AG04450 (cell line): ENCODE measurements at places on chromosomes 7 and 10.

- DNase-seq = no peak
Observed at GRCh38 chr10:97184971-97185325, 811 bp downstream of the SLIT1 start.

GRCh38 chr10:91610444-91610843, 22.4 kb downstream of the PPP1R3C start:
- no peak for DNase-seq

GRCh38 chr7:106657085-106657991, 3.6 kb downstream of the CCDC71L start:
- no peak for DNase-seq

DNA sequence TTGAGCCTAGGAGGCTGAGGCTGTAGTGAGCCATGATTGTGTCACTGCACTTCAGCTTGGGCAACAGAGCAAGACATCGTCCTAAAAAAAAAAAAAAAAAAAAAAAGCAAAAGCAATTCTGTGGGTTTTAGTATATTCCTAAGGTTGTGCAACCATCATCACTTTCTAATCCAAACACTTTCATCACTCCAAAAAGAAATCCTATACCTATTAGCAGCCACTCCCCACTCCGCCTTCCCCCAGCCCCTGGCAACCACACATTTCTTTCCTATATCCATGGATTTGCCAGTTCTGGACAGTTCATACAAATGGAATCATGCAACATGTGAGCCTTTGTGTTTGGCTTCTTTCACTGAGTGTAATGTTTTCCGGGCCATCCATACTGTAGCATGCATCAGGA, 20.4 kb downstream of the ZAN start:
- no peak for DNase-seq

- peak; percentile 15 for DNase-seq
Observed at GRCh38 chr7:30327813-30328212, 43.4 kb downstream of the ZNRF2 start.

- no peak for DNase-seq
Observed at GRCh38 chr10:2861632-2862210, 205.6 kb upstream of the PFKP start.

DNA sequence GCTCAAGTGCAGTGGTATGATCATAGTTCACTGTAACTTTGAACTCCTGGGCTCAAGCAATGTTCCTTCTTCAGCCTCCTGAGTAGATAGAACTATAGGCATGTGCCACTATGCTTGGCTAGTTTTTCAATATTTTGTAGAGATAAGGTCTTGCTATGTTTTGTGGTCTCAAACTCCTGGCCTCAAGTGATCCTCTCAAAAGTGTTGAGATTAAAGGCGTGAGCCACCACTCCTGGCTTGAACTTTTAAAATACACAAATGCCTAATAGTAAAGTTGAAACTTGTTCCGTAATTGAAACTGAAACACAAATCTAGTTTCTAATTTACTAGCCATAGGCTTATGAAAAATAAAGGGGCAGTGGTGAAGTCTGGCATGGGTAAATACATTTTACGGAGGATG, 65.7 kb downstream of the AP3M1 start:
- DNase-seq = no peak

GRCh38 chr7:27104341-27105058, 2.0 kb upstream of the HOXA2 start:
- DNase-seq = no peak

DNA sequence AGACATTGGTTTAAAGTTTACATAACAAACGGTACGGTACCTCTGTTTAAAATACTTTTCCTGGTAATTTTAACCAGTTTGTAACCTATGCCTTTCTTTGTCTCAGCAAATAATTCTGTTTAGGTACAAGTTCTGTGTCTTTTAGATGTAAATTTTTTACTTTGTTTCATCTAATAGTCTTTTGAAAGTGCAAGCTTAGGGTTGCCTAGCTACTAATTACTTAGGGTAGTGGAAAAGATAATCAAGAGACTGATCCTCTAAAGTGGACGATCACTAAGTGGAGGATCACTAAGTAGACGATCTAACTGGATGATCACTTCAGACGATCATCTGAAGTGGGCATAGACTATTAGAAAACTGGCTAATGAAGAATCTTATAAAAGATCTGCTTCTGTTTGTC, 16.1 kb upstream of the FKBP9 start:
- no peak for DNase-seq

- DNase-seq = no peak
Observed at GRCh38 chr10:29486433-29486832, 148.3 kb downstream of the SVIL start.

GRCh38 chr7:128841921-128842673, 11.9 kb downstream of the FLNC start:
- DNase-seq = no peak

- DNase-seq = no peak
Observed at GRCh38 chr10:37976880-37977203, 395 bp upstream of the ZNF25 start.

DNA sequence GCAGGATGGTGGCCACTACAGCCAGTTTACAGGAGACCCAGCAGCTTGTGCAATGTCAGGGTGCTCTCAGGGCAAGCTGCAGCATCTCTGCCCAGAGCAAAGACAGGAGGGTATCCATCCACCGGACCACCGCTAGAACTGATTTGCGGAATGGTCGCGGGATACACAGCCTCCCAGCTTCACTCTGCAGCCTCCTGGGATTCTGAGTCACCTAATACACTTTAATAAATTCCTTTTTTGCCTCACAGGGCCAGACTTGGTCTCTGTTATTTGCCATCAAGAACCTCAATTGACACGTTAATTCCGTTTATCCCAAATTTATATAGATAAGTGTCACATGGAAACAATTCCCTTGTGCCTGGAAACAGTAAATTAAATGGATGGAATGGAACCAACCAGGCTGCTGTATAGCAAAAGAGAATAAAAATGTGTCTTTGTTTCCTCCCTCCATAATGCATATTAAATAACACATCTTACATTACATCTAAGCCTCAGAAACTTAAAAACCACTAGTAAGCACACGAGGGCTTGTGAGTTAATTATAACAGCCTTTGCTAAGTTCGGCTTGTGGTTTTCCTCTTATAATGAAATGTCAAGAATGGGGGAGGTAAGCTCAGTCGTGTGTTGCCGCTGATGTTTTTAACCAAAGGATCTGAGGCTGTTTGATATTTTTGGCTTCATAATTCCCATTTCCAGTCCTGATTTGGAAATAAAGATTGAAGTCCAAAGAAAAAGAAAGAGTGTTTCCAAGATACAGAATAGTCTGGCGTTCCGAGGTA, 52.1 kb downstream of the ADRB1 start:
- no peak for DNase-seq

DNA sequence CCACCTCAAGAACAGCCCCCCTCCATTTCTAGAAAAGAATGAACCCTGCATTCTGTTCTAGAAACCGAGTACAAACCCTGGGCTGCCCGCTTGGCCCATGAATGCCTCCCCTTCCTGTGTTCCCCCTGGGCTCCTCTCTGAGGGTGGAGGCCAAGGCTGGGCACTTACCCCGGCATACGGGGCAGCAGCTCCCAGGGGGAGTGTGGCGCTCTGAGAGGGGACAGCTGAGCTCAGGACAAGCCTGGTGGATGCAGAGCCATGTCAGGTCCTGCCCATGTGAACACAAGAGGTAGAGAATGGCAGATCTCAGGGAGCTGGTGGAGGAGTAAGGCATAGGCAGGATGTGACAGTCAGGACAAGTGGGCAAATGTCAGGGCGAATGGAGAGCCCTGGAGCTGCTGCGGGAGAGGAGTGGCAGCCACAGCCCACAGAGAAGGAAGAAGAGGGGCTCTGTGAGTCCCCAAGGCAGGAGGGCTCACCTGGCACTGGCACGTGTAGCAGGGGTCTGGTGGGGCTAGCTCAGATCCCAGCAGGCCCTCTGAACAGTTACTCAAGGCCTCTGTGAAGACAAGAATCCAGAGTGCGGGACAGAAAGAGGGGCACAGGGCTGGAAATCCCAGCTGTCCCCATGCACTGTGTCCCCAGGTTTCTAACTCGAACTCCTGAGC, 18.9 kb downstream of the ATP6V1F start:
- DNase-seq = no peak

DNA sequence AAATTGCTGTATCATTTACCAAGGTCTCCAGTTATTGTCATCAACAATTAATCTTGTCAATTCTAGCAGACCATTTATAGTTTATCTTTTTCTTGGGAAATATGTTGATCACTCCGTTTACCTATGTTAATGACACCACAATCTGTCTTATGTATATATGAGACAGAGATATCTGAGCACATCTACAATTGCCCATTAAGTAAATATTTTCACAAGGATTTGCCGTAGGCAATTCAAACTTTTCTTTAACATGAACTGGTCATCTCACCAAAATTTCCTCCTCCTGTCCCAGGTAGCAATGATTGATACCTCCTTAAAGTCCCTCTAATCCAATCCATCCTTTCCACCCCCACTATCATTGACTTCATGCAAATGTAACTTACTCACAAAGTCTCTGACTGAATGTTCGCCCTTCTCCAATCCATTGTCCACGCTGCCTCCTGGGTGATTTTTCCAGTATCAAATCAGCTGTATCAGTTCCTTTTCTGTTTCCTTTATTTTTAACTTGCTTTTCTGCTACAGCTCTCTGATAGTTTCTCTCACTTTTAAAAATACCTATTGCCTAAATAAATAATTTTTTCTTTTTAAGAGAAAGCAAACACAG, 138.3 kb downstream of the GNAT3 start:
- DNase-seq = no peak

DNA sequence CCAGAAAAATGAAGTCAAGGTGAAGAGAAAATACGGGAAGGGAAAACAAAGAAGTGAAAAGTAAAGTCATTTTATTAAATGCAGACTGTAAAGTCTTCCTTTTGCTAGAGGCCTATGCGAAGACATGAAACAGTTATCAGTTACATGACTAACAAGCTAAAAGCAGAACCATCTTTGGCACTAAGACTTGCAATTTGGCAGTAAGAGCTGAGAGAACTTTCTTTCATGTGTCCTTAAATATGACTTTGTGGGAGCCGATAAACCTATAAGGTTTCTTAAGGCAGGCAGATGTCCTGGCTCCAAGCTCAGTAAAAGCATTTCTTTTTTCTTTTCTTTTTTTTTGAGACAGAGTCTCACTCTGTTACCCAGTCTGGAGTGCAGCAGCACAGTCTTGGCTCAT, 10.4 kb downstream of the ANLN start:
- DNase-seq = no peak

DNA sequence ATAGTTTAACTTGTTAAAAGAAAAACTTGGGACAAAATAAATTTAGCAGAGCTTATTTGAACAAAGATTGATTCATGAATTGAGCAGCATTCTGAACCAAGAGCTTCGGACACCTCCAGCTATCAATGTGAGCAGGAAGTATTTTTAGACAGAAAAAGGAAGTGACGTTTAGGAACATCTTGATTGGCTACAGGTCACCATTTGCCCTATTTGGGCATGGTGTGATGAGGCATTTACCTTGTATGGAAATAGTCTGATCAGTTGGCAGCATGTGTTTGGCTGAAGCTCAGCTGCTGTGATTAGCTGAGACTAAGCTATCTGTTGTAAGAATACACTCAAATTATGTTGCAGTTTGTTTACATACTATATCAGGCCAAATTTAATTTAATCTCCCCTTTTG, 185.1 kb downstream of the ATRNL1 start:
- no peak for DNase-seq

DNA sequence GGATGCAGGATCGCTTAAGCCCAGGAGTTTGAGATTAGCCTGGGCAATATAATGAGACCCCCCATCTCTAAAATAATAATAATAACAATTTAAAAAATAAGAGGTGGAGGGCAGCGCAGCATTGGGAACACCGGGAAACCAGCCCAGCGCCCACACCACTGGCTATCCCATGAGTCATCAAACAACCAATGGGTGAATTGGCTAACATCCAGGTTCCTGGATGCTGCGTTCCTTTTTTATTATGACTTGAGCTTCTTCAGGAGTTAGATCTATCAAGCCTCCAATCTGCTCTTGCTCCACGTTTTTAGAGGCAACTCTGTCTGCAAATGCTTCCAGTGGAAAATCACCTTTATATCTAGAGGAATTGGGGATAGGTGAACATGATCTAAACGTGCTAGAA, 10.0 kb upstream of the LRRC4 start:
- DNase-seq = peak; percentile 36

GRCh38 chr7:35802102-35802466, 1.2 kb downstream of the SEPTIN7 start:
- no peak for DNase-seq

DNA sequence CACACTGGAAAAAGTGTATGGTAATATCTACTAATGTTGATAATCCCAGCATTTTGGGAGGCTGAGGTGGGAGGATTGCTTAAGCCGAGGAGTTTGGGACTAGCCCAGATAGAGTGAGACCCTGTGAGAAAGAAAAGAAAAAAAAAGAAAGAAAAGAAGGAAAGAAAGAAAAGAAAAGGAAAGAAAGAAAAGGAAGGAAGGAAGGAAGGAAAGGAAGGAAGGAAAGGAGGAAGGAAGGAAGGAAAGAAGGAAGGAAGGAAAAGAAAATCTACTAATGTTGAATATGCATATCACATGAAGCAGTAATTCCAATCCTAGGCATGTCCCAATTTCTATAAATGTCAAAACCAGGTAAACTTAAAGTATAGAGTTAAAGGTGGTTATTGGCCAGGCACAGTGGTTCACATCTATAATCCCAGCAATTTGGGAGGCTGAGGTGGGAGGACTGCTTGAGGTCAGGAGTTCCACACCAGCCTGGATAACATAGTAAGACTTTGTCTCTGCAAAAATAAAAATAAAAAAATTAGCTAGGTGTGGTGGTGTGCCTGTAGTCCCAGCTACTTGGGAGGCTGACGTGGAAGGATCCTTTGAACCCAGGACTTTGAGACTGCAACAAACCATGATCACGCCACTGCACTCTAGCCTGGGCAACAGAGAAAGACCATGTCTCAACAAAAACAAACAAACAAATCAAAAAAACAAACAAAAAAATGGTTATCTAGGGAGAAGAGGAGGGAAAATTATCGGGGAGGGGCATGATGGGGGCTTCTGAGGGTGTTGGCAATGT, 5.2 kb upstream of the KAZALD1 start:
- no peak for DNase-seq

DNA sequence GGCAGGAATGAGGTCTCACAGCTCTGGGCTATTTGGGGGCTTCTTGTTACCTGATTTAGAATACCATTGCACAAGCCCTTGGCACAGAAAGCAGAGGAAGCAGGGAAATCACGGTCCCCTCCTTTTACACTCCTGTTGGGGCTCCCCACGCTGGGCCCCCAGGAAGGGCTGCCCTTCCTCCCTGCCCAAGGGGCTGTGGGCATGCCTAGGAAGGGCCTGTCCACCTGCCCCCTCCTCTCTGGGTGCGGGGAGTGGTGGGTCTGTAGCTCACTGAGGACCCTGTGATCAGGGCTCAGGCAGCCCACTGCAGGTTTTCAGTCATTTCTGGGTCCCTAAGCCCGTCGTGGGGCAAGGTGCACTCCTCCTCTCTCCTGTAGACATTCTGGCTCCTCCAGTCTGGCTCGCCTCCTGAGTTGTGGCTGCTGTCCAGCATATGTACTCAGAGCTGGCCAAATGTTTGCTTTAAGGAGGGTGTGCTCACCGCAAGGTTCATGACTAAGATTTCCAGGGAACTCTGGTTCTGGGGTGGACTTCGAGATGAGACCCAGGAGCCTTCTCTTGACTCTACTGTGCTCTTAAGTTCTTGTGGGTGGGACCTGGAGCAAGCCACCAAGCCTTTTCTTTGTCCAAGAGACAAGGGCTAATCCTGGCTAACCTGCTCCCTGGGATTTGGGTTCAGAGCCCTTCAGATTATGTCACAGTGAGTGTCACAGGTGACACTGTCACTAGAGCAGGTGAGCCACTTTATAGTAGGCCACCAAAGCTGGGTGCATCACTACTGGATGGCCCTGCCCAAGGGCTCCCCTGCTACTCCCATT, 56.0 kb downstream of the TACR2 start:
- peak; percentile 72 for DNase-seq
